ENCODE measurements at places on chromosomes 4 and X.

DNA sequence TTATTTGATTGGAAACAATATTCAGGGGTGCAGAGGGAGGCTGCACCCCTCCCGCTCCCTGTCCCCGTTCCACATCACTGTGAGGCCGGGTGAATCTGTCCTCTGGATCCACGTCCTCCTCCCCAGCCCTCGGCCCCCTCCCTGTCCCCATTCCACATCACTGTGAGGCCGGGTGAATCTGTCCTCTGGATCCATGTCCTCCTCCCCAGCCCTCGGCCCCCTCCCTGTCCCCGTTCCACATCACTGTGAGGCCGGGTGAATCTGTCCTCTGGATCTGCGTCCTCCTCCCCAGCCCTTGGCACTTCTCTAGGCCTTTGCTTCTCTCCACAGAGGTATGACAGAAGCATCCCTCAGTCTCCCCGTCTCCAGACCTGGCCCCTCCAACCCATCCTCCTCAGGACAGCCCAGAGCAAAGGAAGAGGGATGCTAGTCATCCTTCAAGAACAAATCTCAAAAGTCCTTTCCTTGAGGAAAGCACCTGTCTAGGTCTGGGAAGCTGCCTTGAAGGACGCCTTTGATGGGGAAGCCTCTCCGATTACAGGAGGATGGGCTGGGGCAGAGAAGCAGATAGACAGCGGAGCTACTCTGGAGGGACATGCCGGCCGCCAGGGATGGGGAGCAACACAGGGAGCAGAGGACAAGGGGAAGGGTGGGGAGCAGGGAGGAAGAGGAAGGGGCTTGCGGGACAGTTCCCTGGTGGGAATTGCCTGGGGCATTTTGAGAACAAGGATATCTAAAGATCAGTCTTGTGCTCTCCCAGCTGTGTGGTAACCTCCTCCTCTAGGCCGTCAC, 10.8 kb upstream of the AFAP1 start:
- DNase-seq = no peak

GRCh38 chr4:128163177-128164117, 102.3 kb downstream of the LARP1B start:
- no peak for DNase-seq

DNA sequence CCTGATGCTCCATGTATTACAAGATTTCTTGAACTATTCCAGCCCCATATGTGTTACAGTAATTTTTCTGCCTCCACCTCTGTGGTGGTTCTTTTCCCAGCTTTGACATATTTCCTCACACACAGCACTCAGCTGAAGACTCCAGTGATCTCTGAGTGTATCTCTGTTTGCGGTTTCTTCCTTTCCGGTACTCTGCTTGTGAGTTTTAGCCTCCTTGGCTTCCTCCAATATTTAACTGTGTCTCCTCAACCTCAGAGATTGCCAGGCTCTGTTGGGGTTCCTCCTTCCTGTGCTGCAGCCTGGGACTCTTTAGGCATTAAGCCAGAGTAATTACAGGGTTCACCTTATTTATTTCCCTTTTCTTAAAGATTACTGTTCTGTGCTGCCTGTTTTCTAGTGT, 73.2 kb downstream of the NFKB1 start:
- DNase-seq = no peak

GRCh38 chrX:46152756-46153155, 392.5 kb downstream of the ZNF674 start:
- no peak for DNase-seq

- DNase-seq = no peak
Measured at GRCh38 chrX:41802958-41803357, 79.0 kb downstream of the GPR82 start.

GRCh38 chrX:22090181-22090580, 58.1 kb downstream of the PHEX start:
- DNase-seq = no peak

GRCh38 chr4:40306976-40307375, 28.2 kb upstream of the CHRNA9 start:
- no peak for DNase-seq

- DNase-seq = no peak
Measured at GRCh38 chr4:2290974-2291704, 29.2 kb upstream of the MXD4 start.

DNA sequence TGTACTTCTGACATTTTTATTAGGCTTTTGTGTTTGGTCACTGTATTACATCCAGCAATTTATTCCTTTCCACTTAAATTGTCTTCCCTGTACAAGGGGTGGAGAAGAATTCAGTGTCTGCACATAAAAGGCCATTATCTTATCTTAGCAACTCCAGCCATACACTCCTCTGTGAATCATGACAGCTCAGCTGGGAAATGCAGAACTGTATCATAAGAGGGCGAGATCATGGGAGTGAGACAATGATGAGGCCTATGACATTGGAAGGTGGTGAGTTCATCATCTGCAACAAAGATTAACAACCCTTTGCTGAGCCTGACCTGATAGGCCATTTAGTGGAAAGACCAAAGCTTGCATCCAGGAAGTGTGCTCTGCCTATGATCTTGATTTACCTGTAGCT, 33.3 kb downstream of the SLIT2 start:
- DNase-seq = no peak

DNA sequence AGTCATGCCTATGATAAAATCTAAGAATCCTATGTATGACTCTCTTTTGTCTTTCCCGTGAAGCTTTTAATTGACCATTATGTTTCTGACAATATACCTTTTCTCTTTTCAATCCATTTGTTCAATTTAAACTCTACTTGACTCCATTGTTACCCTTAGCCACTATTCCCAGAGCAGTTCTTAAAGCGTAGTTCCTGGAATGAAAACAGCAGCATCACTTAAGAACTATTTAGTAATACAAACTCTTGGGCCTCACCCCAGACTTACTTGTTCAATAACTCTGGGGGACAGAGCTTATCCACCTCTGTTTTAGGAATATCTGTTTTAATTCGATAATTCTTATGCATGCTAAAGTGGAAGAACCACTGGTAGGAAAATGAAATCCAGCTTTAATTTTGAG, 358.4 kb downstream of the PRR32 start:
- no peak for DNase-seq
